OCI-LY7 (cell line): ENCODE measurements at places on chromosomes 12 and 14.

DNA sequence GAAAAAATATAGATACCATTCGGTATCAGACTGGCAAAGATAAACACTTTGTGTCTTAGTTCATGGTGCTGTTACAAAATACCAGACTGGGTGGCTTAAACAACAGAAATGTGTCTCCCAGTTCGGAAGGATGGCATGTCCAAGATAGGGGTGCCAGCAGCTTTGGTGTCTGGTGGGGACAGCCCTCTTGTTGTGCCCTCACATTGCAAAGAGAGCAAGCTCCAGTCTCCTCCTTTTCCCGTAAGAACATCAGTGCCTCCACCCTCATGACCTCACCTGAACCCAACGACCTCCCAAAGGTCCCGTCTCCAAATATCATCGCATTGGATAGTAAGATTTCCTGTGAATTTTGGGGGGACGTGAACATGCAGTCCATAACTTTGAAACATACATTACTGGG is 12.4 kb downstream of the ZBTB42 start:
- DNase-seq = no peak

- no peak for DNase-seq
These were observed 17.8 kb downstream of the SLC8A3 start for GRCh38 chr14:70170976-70171375.

DNA sequence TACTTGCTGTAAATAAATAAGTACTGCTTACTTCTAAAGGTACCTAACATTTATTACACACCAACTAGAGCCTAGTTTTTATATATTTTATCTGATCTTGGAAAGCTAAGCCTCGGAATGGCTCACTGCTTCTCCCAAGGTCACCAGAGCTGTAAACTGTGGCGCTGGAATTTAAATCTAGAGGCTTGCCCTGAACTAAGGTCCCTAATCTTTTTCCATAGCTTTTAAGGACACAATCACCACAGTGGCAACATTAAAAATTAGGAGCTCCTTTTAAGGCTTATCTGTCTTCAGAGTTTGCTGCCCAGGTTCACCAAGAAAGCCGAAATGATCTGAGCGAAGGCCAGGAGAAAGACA is 670 bp downstream of the CCNB1IP1 start:
- no peak for DNase-seq

GRCh38 chr12:87320724-87321123 is 708.5 kb downstream of the C12orf50 start:
- DNase-seq = no peak

GRCh38 chr12:113196990-113197389 is 11.5 kb downstream of the RITA1 start:
- peak; percentile 87 for DNase-seq

DNA sequence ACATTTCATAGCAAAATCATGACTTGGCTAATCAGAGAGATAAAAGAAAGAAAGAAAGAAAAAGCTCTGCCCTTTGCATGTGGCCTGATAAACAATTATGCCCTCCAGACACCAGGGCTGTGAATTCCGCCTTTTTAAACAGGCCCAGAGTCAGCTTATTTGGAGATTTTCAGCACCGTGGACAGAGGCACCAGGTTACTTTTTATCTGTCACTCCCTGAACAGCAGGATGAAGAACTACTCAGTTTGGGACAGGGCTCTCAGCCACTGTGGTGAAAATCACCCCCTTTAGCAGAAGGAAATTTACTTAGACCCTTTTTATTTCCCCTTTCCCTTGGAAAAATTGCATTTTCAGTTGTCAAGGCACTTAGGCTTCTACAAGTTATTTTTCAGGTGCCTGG is 359.9 kb downstream of the NRXN3 start:
- DNase-seq = peak; percentile 30

- DNase-seq = no peak
These were observed 86.8 kb downstream of the SPRING1 start for GRCh38 chr12:116651089-116651488.

- DNase-seq = no peak
These were observed 42.7 kb downstream of the AEBP2 start for GRCh38 chr12:19482036-19482435.

GRCh38 chr14:100297320-100298300 is 8.6 kb downstream of the SLC25A29 start:
- DNase-seq = peak; percentile 72

GRCh38 chr14:68657300-68658028 is 135.4 kb downstream of the ZFP36L1 start:
- DNase-seq = no peak
